ENCODE measurements at places on chromosomes 3 and 15. TPM values are rescaled to one million over a fixed set of nuclear protein-coding genes. Genes with fewer than 3 reads are reported as not detected.

Gene FANCD2OS
- total RNA-seq, result not detected

Gene ANKRD63
- total RNA-seq, result not detected

Gene PLA2G4F
- total RNA-seq, result not detected

Gene IQCF5
- not detected for total RNA-seq

Gene SLC22A13
- total RNA-seq, result 0.51 TPM

Gene ABI3BP
- total RNA-seq, result 51.2 TPM

Gene ADAMTS9
- total RNA-seq, result 218 TPM

Gene ARF4
- total RNA-seq, result 107 TPM

Gene PIERCE2
- total RNA-seq, result 4.1 TPM

Gene AADACL2
- total RNA-seq, result not detected

Gene GOLGA8N
- total RNA-seq, result 19.6 TPM

Gene PRR20G
- not detected for total RNA-seq

Gene CNTN3
- 12.7 TPM for total RNA-seq

Gene CCR1
- 20.4 TPM for total RNA-seq

Gene CDHR4
- not detected for total RNA-seq

Gene CLDN1
- total RNA-seq, result 1.3 TPM

Gene UBA5
- total RNA-seq, result 26.7 TPM

Gene TEX55
- total RNA-seq, result not detected

Gene CFAP100
- not detected for total RNA-seq

Gene SGO1
- 1.2 TPM for total RNA-seq

Gene CFAP92
- 1.3 TPM for total RNA-seq

Gene TICRR
- not detected for total RNA-seq

Gene GADL1
- total RNA-seq, result not detected

Gene SLC9C1
- 0.75 TPM for total RNA-seq

Gene LIPH
- 0.34 TPM for total RNA-seq

Gene FRG2C
- not detected for total RNA-seq

Gene PLCB2
- total RNA-seq, result 16.1 TPM

Gene CCRL2
- 4.1 TPM for total RNA-seq

Gene NPAP1
- total RNA-seq, result not detected

Gene SIDT1
- total RNA-seq, result 3.8 TPM

Measured in subcutaneous adipose tissue (tissue), 4 donors.